Esophagus squamous epithelium (tissue), 5 donors: ENCODE measurements at places on chromosomes 7 and 10.

DNA sequence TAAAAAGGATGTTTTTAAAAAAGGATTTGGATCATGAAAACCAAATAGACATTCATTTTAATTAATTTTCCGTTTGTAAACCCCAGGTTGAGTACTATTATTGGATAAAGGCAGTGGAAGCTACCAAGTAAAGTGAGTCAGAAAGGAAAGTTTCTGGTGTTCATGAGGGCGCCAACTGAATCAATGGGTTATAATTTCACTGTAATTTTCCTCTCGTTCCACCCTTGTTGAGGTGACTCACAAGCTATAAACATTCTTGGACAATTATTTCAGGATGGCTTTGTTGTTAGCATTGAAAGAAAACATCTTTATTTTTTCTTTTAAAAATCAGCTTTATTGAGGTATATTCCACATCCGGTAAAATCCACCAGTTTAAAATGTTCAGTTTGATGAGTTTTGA lies 5.1 kb upstream of the FAM133B start:
- no peak for DNase-seq

- DNase-seq: no peak
Observed at GRCh38 chr7:39433550-39433949, 132.7 kb upstream of the YAE1 start.

GRCh38 chr7:74312418-74313028 lies 23.3 kb downstream of the CLIP2 start:
- no peak for DNase-seq

DNA sequence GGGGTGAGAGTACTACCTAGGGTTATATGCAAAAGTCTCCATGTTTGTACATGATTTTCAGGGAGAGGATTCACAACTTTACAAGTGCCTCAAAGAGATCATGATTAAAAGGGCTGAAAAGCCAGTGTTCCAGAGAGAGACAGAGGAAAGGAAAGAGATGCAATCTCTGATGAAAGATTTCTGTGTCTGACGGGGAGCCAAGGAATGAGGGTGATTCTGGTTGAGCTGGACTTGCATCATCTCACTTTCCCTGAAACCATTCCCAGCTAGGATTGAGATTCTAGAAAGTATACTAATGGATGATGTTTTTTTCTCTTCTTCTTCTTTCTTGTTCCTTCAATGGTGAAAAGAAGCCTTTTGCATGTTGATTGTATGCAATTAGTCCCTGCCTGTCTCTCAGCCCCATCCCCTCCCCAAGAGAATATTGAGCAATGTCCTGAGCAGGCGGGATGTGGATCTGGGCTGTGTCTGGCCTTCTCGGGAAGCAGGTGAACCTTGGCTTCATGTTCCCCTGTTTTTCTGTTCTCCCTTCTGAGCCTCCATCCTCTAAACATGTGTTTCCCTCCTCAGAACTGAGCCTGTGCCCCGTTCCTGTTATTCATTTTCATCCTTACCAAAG lies 186.1 kb downstream of the ZNF365 start:
- no peak for DNase-seq

GRCh38 chr7:87926581-87927461 lies 7.2 kb upstream of the ADAM22 start:
- no peak for DNase-seq

DNA sequence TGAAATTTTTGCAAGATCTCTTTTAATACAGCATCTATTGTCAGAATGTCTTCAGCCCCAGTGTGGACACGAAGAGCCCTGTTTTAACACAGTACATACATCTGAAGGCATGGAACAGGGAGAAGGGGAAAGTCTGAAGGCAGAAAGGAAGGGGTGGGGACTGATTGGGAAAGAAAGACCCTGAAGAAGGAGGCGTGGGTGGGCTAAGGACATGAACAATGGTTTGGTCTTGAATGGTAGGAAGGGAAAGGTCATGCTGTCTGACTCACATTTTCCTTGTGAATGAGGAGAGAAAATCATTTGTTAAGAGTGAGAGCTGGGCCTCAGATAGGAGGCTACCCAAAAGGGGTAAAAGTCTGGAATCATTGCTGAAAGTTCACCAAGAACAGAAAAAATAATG lies 297.1 kb downstream of the GALNT17 start:
- DNase-seq: no peak
